Gastrocnemius medialis (tissue), 4 donors: ENCODE measurements at places on chromosomes 1 and 21. TPM values are rescaled to one million over a fixed set of nuclear protein-coding genes. Genes with fewer than 3 reads are reported as not detected.

DNA sequence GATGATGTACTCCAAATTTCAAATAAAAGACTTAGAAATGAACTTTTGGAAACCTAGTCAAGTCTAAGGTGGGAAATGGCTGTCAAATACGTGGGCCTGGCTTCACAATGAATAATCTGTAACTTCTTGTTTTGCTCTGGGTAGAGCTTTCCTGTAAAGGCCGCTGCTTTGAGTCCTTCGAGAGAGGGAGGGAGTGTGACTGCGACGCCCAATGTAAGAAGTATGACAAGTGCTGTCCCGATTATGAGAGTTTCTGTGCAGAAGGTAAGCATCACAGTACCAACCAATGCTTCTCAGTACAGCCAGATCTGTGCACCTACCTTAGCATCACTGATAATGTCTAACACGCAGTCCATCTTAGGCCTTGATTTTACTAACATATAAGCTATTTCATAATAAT, 73.6 kb downstream of the TPR start:
- no peaks in the 10 kb centered on the region for H3K4me1 ChIP-seq
- no peak overlapping the region for H3K27ac ChIP-seq
- no peak for DNase-seq
- no peaks in the 10 kb centered on the region for H3K36me3 ChIP-seq
- H3K27me3 ChIP-seq = no peaks in the 10 kb centered on the region

DNA sequence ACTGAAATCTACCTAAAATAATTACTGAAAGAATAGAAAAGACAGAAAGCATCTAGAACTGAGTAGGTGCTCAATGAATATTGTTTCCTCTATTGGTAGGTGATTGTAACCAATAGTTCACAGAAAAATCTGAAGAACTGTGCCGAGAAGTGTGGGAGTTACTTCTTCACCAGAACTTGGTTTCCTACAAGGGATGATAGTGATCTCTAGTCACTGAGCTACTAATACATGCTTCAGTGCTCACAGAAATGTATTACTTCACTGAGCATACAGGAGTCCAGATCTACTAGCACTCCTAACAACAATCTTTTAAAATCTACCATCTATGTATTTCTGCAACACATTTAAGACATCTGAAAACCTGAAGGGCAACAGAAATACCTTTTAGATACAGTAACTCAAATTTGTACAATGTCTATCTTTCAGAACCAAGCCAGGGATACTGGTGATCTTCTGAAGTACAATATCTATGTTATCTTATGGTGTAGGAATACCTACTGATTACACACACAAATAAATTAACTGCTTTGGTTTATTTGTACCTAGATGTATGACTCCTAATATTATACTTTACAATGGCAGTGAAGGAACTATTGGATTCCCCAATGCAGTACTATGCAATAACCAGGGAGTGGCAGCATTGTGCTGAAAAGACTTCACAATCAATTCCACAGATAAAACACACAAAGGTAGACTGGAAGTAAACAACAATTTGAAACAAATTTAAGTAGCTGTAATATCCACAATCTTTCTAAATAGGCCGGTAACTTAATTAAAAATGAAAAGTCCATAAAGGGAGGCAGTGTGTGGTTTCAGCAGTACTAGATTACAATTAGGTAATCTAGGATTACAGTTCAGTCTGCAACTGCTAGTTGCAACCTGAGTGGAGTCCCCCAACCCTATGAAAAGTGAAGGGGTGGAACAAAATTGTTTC, 243.0 kb downstream of the SLC45A1 start:
- no peak for DNase-seq
- H3K36me3 ChIP-seq = no peaks in the 10 kb centered on the region
- H3K4me1 ChIP-seq = peaks cover 20% of the 10 kb centered on the region

- H3K27ac ChIP-seq = no peak overlapping the region
- DNase-seq = no peak
- peaks cover 10% of the 10 kb centered on the region for H3K27me3 ChIP-seq
- H3K4me1 ChIP-seq = no peaks in the 10 kb centered on the region
- no peaks in the 10 kb centered on the region for H3K36me3 ChIP-seq
These were observed 45.1 kb downstream of the ZBTB18 start for GRCh38 chr1:244096066-244096610.

GRCh38 chr1:96544051-96544830, 177.3 kb upstream of the PTBP2 start:
- no peak for DNase-seq
- no peak overlapping the region for H3K27ac ChIP-seq
- no peaks in the 10 kb centered on the region for H3K36me3 ChIP-seq
- no peaks in the 10 kb centered on the region for H3K27me3 ChIP-seq

GRCh38 chr1:230313453-230314141, 112.5 kb downstream of the PGBD5 start:
- H3K4me3 ChIP-seq = no peak overlapping the region
- DNase-seq = no peak
- no peaks in the 10 kb centered on the region for H3K36me3 ChIP-seq

GRCh38 chr1:13735168-13735930, 35.4 kb downstream of the PRDM2 start:
- no peaks in the 10 kb centered on the region for H3K36me3 ChIP-seq
- no peak overlapping the region for H3K27ac ChIP-seq
- H3K27me3 ChIP-seq = no peaks in the 10 kb centered on the region
- H3K4me1 ChIP-seq = peaks cover 16% of the 10 kb centered on the region

DNA sequence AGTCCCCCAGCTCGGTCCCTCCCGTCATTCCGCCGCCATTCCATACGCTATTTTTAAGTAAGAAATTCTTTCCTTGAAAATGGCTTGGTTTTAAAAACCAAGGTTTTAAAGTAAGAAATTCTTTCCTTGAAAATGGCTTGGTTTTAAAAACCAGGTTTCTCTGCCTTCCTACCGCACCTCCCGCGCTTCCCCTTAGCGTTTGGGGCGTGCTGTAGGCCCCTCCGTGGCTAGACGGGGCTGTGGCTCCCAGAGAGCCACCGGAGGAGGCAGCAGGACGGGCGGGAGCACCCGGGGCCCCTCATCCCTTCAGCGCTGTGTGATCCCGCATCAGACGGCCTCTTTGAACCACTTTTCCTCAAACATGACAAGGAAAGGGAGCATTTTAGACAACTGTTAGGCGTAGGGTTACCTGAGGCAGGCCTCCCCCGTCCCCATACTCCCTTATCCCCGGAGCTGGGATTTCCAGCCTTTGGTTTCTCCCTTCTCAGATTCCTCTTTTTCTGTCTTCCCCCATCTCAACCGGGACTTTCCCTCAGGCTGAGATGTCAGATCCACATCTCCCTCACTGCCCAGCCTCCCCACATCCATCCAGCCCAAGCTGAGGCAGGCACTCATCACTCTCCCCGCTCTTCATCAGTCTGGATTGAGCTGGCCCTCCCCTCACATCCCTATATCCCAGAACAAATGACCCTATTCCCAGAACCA, 541 bp upstream of the CD58 start:
- no peaks in the 10 kb centered on the region for H3K36me3 ChIP-seq
- peak overlapping the region; percentile 81 for H3K4me3 ChIP-seq
- no peaks in the 10 kb centered on the region for H3K27me3 ChIP-seq

Gene PTGER3
- total RNA-seq = not detected

Gene SPRR1B
- not detected for total RNA-seq

Gene CFAP107
- total RNA-seq = not detected

Gene SAMD11
- not detected for total RNA-seq
